Suppressor macrophage (primary cell): ENCODE measurements at places on chromosomes 3 and 15.

DNA sequence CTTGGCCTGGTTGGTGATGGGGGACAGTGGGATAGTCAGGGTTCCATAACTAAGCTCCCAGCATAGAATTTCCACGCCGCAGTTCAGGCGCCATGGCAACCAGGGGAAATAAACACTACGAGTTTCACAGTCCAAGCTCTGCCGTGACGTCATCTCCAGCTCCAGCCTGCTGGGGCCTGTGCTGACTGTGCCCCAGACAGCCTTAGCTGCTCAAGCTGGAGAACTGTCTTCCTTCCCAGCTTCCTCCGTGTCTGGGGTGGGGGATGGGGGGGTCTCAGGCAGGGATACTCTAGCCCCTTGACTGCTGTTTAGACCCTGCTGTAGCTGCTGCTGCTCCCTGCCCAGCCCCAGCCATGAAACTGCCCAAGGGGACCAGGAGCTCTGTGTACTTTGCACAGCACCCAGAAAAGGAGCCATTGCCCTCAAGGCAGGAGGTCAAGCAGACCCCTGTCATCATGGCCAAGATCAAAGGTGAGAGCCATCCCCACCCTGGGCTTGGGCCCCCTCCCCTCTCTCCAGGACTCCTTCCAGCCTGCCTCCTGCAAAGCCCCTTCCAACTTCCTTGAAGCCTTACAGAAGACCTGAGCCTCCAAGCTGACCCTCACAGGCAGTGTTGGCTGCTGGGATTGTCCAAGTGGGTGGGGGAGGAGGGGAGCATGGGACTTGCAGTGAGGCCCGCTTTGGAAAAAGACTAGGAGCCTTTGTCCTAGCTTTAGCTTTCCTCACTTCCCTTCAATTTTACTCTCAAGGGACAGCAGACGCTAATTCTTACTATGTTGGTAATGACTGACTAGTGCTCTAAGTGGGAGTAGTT lies 11.4 kb upstream of the CSPG4 start:
- peak; percentile 89 for DNase-seq

GRCh38 chr3:172164620-172165362 lies 125.4 kb downstream of the FNDC3B start:
- DNase-seq = no peak

DNA sequence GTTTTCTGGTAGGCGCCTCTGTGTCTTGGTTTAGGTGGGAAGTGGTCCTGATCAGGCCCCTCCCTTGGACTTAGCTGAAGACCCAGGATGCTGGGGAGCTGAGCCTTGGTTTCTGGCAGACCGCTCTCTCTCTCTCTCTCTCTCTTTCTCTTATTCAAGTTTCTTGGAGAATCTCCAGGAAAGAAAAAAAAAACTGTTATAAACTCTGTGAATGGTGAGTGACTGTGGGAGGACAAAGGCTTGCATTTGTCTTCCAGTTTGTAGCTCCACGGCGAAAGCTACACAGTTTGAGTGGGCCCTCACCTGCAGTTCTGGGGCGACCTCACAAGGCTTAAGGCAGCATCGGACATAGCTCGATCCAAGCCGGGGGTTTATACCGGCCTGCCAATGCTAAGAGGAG lies 7.5 kb downstream of the DET1 start:
- no peak for DNase-seq

GRCh38 chr3:84260596-84260995 lies 698.2 kb upstream of the CADM2 start:
- no peak for DNase-seq

GRCh38 chr15:29449136-29449535 lies 179.5 kb upstream of the NSMCE3 start:
- no peak for DNase-seq

GRCh38 chr15:81016489-81017068 lies 15.9 kb downstream of the TLNRD1 start:
- DNase-seq = no peak

DNA sequence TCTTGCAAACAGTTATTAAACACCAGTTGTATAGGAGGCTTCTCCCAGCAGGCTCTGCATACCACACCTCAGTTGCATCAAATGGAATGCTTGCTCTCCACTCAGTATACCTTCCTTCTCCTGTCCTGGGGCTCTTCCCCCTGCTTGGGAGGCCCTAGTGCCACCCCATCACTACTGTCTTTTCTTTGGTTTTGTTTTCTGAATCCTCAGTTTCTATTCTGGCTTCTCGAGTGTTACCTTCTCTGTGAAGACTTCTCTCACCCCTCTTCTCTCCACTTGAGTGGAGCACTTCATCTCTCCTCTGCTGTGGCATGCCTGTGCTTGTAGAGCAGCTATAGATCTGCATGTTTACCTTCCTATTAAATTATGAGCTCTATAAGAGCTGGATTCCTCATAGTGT lies 75.7 kb upstream of the TPRG1 start:
- no peak for DNase-seq

DNA sequence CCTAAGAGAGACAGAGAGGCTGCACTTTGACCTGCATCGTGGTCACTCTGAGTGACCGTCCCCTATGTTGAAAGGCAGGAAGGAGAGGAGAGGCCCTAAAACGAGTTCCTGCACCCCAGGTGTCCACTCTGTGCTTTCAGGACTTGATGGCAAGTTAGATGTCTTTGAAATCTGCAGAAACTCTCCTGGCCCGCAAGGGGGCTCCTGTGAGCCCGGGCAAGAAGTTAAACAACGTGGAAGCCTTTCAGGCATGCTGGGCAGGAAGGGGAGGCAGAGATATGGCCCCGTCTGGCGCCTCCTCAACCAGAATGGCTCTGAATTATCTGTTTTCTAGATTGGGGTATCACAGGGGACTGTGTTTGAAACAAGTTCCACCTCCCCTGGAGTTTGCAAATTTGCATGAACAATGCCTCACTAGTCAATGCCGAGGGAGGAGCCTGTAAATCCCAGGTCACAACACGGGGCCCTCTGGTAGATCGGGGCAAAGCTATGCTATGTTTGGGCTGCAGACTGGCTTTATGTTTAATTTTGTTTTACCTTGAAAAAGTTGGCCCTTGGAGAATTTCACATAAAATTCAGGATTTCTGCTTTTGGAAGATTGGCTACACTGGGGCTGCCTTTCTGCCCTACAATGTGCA lies 9.8 kb downstream of the CTXND1 start:
- peak; percentile 36 for DNase-seq

- peak; percentile 43 for DNase-seq
Measured at GRCh38 chr15:48010316-48010715, 110.5 kb upstream of the SLC24A5 start.

GRCh38 chr15:74867466-74868038 lies 5.6 kb downstream of the SCAMP2 start:
- DNase-seq = no peak

DNA sequence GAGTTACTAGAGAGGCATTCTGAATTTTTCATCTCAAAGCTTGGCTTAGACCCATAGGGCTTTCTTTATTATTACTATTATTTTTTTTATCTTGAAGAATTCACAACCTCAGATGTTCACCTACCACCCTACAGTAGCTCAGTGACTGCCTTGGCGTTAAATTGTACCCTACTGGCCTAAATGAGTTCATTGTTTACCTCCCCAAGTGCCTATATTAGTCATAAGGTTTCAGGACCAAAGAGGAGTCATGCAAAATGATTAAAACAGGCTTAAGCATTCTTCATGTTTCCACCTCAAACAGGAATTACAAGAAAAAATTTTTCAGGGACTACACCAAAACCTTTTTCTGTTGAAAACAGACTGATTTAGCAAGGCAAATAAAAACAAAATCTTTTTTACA lies 751.5 kb downstream of the SQOR start:
- DNase-seq = no peak

DNA sequence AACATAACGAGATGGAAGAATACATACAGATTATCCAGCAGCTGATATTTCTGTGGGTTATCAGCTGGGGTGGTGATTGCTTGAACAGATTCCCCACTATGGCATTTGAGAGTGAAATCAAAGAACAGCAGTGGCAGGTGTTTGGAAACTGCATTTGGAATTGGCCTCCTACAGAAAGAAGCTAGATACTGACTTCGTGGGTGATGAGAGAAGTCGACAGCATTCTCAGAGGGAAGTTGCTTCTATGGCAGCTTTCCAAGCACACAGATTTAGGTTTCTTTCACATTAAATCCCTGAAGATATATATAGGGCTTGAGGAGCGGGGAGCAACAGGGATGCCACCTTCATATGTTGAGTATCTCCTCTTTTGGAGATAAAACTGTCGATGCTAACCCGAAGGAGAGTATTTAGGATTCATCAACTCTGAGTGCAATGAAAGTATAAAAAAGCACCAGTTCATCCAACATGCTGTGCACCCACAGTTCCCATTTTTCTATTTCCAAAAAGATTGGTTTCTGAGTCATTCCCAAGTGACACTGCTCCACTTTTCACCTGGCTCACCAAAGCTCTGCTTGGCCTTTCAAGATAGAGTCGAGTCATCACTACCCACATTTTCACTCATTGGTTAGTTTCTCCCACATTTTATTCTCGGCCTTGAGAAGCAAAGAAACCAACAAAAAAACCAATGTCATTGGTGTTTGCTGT lies 579.8 kb upstream of the SUCLG2 start:
- DNase-seq = no peak

DNA sequence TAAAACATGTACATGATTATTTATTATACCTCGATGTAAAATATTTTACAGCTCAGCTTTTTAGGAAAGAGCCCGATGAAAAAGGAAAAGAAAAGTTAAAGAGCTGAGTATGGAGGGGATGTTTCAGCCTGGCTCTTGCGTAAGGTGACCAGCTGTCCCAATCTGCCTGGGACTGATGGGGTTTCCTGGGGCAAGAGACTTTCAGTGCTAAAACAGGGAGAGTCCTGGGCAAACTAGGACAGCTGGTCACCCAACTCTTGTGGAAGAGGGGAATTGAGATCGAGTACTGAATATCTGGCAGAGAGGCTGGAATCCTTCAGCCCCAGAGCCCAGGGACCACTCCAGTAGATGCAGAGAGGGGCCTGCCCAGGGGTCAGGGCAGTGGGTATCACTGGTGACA lies 21.0 kb downstream of the DUOX2 start:
- DNase-seq = no peak

- no peak for DNase-seq
Measured at GRCh38 chr15:35583863-35584528, 38.0 kb upstream of the DPH6 start.

DNA sequence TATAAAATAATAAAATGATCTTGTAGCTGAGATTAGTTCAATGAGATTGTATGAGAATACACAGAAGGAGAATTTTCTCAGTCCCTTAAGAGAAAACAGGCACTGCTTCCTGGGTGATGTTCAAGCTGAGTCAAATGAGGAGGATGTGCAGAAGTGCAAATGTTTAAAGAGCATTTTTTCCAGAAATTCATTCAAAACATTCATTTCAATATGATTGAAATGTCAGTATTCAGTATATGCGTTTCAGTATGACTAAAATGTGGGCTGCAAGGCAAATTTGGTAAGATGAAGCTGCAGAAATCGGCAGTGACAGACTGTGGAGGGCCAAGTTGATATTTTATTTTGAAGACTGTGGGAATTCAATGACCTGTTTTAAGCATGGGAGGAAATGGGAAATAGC lies 19.3 kb upstream of the PYDC2 start:
- no peak for DNase-seq

GRCh38 chr3:53709256-53709655 lies 137.0 kb downstream of the CHDH start:
- no peak for DNase-seq

- DNase-seq = no peak
Measured at GRCh38 chr15:62365795-62366442, 200.8 kb upstream of the C2CD4B start.

- no peak for DNase-seq
Measured at GRCh38 chr3:90025019-90025418, 917.6 kb downstream of the EPHA3 start.

- DNase-seq = no peak
Measured at GRCh38 chr3:1774597-1774996, 324.1 kb upstream of the CNTN4 start.

DNA sequence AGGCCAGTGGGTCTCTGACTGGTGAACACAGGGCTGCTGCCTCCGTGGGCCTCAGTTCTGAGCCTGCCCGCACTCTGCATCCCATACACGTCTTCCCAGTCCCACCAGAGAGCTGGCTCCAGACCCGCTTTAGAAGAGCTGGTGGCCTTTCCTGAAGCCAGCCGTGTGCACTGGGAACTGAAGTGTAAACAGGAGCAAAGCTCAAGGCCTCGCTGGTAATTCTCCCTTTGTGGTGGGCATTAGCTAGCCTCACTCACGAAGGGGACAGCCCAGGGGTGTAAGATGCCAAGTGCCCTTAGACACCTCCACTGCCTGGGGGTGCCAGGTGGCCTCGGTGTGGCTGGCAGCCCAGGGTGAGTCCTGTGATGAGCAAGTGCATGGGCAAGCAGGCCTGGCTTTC lies 12.9 kb upstream of the LINGO1 start:
- no peak for DNase-seq

- peak; percentile 88 for DNase-seq
Measured at GRCh38 chr3:184543843-184544512, 17.6 kb upstream of the EPHB3 start.

DNA sequence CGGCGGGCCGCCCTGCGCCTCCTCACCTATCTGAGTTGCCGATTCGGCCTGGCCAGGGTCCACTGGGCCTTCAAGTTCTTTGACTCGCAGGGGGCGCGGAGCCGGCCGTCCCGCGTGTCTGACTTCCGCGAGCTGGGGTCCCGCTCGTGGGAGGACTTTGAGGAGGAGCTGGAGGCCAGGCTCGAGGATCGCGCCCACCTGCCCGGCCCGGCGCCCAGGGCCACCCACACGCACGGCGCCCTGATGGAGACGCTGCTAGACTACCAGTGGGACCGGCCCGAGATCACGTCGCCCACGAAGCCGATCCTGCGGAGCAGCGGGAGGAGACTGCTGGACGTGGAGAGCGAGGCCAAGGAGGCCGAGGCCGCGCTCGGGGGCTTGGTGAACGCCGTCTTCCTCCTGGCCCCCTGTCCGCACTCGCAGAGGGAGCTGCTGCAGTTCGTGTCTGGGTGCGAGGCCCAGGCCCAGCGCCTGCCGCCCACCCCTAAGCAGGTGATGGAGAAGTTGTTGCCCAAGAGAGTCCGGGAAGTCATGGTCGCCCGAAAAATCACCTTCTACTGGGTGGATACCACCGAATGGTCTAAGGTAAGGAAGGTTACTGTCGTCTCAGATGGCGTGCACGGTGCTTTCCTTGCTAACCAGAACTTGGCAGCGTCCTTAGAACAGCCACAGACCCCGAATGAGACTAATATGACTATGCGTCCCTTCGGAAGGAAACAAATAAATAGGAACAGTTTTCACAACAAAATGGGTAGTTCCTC lies 567 bp downstream of the TICRR start:
- no peak for DNase-seq

GRCh38 chr3:127152684-127153505 lies 40.0 kb upstream of the PRR23E start:
- no peak for DNase-seq

- no peak for DNase-seq
Measured at GRCh38 chr15:64389036-64389435, 1.4 kb downstream of the TRIP4 start.
